ENCODE measurements at places on chromosomes 16 and 17. TPM values are rescaled to one million over a fixed set of nuclear protein-coding genes. Genes with fewer than 3 reads are reported as not detected.

- no peak for DNase-seq
Measured at GRCh38 chr17:15744074-15744676, 12.1 kb downstream of the TBC1D26 start.

DNA sequence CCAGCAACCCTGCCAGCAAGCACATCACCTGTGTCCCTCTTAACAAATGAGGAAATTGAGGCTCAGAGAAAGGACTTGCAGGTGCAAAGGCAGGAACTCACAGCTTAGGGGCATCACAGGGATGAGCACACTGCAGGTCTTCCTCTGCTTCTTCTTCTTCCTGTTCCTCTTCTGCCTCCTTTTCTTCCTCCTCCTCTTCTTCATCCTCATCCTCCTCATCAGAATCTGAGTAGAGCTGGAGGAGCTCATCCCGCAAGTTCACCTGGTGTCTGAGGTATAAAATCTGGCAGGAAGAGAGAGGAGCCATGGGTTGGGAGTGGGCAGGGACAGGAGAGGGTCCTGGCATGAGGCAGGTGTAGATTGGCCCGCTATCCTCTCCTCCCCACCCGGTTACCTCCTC, 2.6 kb downstream of the HAP1 start:
- DNase-seq = no peak

The PMP22 gene
- 9.4 TPM for total RNA-seq

The ZNF652 gene
- 28.5 TPM for total RNA-seq

The CBX8 gene
- total RNA-seq = 7.7 TPM

The KCTD5 gene
- total RNA-seq = 21.2 TPM

- no peak for DNase-seq
Measured at GRCh38 chr16:67897231-67897630, 4.2 kb downstream of the PSKH1 start.

DNA sequence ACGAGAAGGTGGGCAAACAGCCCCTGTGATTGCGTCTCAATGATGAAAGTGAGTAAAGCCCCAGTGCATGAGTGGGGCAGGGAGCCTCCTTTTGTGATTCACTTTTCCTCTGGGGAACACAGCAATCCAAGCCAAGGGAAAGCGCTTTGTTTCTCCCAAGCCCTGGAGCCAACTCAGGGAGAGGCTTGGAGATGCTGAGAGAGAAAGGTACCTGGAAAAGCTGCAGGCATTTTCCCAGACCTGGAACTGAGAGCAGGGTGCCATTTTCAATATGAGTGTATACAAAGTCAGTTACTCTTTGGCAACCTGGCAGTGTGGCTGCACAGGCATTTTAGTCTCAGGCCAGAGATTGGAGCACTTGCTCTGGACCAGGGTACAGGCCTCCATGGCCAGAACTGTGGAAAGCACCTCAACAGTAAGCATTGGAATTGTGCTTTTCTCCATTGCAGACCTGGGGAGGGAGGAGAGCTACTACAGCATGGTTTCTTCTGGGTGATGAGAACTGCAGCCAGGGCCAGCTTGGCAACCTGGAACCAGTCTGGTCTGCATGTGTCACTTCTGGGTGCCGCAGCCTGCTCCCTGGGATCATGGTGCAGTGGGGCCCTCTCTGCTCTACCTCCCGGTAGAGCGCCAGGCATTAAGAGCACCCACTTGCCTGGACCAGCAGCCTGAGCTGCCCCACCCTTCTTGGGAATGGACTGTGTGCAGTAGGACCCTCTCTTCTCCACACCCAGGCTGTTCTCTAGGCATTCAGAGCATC, 89.0 kb upstream of the CDH5 start:
- DNase-seq = no peak

DNA sequence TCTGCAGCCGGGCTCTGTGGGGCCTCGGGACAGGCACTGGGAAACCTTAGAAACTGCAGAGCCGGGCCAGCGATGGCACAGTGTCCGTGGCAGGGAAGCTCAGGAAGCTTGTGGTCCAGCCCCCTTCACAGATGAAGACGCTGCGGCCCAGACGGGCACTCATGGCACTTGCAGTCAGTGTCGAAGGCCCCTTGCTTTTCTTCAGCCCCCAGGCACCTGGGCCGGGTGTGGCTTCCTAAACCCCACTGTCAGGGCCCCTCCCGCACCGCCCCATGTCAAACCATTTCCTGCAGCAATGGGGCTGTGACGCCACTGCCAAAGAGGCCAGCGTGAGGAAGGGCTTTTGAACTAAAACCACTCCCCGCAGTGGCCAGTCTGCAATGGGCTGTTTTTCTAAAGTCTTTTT, 164.0 kb downstream of the LAT start:
- no peak for DNase-seq

DNA sequence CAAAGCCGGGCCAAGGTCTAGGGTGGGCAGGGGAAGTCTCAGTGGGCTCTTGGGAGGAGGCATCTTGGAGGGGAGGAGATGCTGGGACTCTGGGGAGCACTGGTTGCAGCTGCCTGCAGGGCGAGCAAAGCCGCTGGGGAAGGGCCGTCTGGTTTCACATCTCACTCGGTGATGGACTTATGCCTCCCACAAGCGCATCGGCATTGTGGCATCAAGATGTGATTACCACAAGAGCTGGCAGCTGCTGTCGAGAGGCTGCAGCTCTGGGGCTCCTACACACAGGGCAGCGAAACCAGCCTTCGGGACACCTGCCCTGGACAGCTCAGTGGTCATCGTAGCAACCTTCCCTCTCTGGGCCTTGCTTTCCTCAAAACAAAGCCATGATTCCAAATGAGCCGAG, 3.1 kb upstream of the KCNJ12 start:
- DNase-seq = no peak

GRCh38 chr16:46980926-46981325, 7.5 kb upstream of the DNAJA2 start:
- DNase-seq = no peak

- no peak for DNase-seq
Measured at GRCh38 chr17:65394811-65395472, 166.5 kb downstream of the AXIN2 start.

DNA sequence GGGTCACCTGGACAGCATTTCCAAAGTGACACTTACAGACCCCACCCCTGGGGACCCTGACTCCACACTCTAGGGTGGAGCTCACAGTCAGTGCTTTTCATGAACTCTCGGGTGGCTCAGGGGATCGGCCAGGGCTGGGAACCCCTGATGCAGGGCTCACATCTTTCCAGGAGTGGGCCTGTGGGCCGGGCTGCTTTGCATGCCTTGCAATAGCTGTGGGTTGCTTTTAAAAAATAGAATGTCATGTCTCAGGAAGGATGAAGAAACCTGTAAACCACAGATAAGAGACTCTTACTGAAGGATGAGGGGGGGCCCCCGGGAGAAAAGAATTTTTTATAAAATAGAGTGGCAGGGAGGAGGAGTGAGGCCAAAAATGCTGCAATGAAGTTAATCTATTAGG, 40.2 kb downstream of the RBFOX3 start:
- DNase-seq = no peak

DNA sequence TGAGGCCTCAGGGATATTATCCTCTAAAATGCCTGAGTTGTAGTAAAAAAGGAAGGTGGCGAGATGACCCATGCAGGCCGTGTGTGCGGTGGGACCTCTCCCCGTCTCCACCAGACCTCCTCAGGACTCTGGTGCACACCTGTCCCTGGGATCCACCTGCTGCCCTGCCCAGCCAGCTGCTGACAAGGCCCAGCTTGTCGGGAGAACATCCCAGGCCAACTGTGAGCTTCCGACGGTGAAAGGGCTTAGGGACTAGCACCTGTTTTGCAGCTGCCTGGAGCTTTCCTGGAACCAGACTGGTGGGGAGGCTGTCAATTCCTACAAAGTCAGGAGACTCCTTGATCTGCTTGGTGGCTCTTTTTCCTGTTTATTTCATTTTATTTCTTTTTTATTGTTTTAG, 11.6 kb downstream of the IL34 start:
- DNase-seq = no peak

DNA sequence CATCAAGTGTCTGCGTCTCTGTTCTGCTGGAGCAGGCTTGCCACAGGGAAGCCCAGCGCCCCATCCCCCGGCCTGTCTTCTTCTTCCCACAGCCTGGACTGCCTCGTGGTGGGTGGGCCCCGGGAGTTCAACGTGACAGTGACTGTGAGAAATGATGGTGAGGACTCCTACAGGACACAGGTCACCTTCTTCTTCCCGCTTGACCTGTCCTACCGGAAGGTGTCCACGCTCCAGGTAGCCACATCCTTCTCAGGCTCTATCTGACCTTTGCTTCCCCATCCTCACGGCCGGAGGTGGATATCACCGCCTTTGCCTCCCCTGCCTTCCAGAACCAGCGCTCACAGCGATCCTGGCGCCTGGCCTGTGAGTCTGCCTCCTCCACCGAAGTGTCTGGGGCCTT, 29.8 kb upstream of the ITGAX start:
- DNase-seq = no peak

DNA sequence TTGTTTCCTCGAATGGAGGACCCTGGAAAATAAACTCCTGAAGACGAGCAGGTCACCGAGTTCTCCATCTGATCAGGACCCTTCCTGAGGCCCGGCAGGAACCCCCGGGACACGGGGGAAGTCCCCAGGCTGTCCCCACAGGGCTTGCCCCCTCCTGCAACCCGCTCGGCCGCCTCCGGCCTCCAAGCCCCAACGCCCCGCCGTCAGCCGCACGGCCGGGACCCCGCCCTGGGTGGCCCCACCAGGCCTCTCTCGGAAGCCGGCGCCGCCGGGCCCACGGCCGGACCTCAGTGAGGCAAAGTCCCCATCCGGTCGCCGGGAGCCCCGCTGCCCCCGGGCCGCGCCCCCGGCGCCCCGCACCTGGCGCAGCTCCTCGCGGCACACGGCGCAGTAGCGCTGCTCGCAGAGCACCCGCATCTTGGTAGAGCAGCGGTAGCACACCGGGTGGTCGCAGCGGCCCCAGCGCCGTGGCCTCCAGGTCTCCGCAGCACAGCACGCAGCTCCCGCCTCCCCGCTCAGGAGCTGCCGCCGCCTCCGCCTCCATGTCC, 383 bp downstream of the ZNF598 start:
- DNase-seq = no peak

The MLYCD gene
- total RNA-seq = 3.3 TPM

DNA sequence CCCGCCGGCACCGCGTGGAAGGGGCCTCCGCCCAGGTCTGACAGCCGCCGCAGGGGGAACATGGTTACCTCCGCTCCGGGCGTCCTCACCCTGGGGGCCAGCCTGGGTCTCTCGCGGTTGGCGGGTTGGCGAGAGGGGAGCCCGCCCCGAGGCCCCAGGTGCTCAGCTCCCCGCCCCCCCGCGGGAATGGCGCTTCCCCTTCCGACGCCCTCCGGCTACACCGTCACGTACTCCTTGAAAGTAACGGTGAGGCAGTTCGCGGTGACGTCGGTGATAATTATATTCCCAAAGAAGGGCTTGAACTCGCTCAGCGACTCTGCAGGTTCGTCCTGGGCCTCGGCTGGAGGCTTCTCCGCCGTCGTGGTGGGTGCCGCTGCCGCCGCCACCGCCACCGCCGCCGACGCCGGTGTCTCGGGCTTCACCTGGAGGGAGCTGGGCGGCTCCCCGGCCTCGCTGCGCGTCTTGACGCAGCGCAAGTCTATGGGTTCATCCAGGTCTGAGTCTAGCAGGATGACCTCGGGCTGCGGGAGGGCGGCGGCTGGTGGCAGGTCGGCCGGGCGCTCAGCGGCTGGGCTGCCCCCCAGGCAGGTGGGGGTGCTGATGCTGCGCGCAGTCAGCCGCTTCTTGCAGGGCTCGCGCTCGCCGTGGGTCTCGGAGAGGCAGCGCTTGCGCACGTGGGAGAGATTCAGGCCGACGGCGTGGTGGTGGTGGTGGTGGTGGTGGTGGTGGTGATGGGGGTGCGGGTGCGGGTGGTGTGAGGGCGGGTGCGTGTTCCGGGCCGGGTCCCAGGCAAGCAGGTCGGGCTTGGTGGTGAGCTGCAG, 5.3 kb downstream of the CBX4 start:
- DNase-seq = no peak
